ENCODE measurements at places on chromosomes 1 and 21. TPM values are rescaled to one million over a fixed set of nuclear protein-coding genes. Genes with fewer than 3 reads are reported as not detected.
A peak's percentile ranks its signal among the peaks of the same experiment; 100 is the strongest.

- DNase-seq: peak; percentile 73
These were observed at the start of gene PHLDA3 for GRCh38 chr1:201468844-201469644. TSS of gene PHLDA3 (minus strand) at chr1:201469188. CDS start at chr1:201468786, 402 bp downstream.

GRCh38 chr1:193555662-193556441 lies 369.4 kb upstream of the B3GALT2 start:
- DNase-seq: no peak

DNA sequence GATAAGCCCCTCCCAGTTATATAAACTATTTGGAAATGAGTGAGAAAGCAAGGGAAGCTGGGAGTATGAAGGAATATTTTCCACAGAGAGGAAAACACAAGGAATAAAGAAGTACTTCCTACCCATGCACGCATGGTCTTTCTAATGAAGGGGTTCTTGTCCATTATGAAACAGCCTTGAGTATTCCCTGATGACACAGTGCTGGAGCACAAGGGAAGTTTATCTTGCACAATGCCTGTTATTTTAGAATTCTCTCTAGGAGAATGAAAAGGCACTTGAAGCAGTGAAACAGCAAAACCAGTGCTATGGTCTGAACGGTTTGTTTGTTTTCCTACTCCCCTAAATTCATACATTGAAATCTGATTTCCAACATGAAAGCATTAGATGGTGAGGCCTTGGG lies 38.6 kb upstream of the ADAMTS1 start:
- no peak for DNase-seq

DNA sequence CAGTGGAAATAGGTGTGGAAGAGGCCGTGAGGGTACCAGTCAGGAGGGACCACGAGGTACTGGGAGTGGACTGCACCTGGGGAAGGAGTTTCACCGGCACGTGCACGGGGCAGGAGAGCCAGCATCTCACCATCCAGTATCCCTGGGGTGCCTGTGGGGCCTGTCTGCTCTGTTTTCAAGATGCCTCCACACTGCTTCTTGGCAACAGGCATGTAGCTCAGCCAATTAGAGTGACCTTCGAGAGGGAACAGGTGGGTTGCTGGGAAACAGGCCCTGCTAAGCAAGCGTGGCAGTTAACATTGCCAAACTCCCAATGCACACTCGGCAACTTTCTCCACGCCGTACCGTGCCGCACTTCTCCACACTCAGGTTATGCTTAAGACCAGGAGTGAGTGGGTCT lies 17.7 kb downstream of the KCNC4 start:
- DNase-seq: no peak

- DNase-seq: no peak
These were observed 1.3 kb upstream of the UBE4B start for GRCh38 chr1:10031461-10031860.

- no peak for DNase-seq
These were observed 29.3 kb downstream of the SLC9C2 start for GRCh38 chr1:173573596-173573995.

- no peak for DNase-seq
These were observed 49.7 kb downstream of the PBX1 start for GRCh38 chr1:164608651-164609057.

- no peak for DNase-seq
These were observed 125.9 kb downstream of the RHOU start for GRCh38 chr1:228860911-228861831.

- DNase-seq: no peak
These were observed 110.9 kb downstream of the TOMM20 start for GRCh38 chr1:235017719-235018118.

- DNase-seq: peak; percentile 61
These were observed 29.6 kb upstream of the AGL start for GRCh38 chr1:99820546-99820945.

- no peak for DNase-seq
These were observed 30.1 kb downstream of the OLFML3 start for GRCh38 chr1:114009393-114009792.

GRCh38 chr21:30818837-30819610 lies 6.0 kb upstream of the KRTAP8-1 start:
- DNase-seq: no peak

- DNase-seq: no peak
These were observed 187.8 kb downstream of the ETS2 start for GRCh38 chr21:38993561-38993960.

DNA sequence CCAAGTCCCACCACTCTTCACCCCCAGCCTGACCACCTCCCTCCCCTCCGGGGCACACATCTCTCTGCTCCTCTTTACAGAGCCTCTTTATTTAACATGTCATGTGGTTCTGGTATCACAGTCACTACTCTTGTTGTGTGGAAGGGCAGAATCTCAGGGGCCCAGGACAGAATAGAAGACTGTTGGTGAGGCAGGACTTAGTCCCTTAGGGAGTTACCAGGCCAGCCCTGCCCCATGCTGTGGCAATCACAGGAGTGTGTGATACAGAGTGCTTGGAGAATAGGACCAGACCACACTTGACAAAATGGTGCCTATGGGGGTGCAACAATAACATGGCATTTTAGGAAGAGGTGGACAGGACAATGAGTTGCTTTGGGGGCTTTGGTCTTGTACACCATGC lies 43.0 kb upstream of the CRNN start:
- DNase-seq: no peak

- no peak for DNase-seq
These were observed 317.0 kb downstream of the HHAT start for GRCh38 chr1:210645582-210646257.

GRCh38 chr1:31383967-31384366 lies 11.1 kb upstream of the FABP3 start:
- no peak for DNase-seq

GRCh38 chr21:20943561-20943997 lies 54.6 kb upstream of the NCAM2 start:
- DNase-seq: no peak

- peak; percentile 62 for DNase-seq
These were observed 64.9 kb downstream of the TMEM53 start for GRCh38 chr1:44609412-44609767.

GRCh38 chr1:9687874-9688582 lies 36.5 kb downstream of the PIK3CD start:
- DNase-seq: no peak

- DNase-seq: no peak
These were observed 49.1 kb upstream of the CCDC27 start for GRCh38 chr1:3702990-3703728.

- no peak for DNase-seq
These were observed 13.3 kb downstream of the FAM151A start for GRCh38 chr1:54610048-54610447.

DNA sequence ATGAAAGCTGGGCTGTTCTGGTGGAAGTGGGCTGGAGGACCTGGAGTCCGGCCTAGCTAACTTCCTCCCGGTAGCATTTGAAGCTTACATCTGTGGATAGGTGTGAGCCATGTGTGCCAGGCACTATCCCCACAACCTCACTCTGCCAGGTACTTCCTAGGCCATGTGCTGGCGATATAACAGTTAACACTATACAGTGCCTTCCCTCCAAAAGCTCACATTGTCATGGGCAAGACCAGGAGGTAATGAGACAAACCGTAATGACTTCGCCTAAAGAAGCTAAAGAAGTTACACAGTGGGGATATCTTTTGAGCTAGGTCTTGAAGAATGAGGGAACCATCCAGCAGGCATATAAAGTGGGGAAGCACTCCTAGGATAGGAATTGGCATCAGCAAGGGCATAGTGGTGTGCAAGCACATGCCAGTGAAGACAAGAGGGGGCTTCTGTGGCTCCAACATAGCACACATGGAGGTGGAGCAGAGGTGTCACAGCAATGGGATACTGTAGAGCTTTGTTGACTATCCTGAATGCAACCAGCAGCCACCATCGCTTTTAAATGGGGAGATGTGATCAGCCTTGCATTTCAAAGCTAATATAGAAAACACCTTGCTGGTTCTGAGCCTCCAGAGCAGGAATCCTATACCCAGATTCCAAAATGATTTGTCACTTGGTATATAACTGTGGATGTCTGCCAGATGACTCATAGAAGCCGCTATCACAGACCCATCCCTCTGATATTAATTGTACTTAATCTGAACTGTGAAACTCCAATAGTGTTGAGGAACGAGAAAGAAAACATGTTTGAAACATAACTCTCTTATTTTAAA lies 466.3 kb downstream of the LMO4 start:
- DNase-seq: no peak

- DNase-seq: no peak
These were observed 28.7 kb upstream of the SLC2A5 start for GRCh38 chr1:9097947-9098705.

DNA sequence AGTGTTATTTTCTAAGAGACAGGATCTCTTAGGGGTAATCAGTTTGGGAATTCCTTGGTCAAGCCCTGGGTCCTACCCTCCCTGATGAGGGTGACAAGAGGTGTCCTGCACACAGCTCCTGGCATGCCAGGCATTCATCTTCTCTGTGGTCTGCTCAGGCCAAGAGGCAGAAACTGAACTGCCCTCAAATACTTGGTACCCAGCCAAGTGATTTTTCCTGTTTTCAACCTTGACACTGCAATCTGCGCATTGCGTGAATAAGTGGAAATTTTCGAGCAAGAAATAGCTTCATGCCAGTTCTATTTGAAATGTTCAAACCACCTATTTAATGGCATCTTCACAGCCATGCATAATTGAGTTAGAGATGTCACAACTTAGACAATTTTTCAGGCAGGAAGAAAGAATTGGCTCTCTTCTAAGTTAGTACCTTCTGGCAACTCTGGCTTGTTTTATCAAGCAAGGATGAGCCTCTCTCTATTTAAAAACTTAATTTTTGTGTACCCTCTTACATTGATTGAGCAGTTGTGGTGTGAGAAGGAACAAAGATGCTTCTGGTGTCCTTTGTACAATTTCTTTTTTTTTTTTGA lies 27.0 kb downstream of the DNM3 start:
- no peak for DNase-seq

DNA sequence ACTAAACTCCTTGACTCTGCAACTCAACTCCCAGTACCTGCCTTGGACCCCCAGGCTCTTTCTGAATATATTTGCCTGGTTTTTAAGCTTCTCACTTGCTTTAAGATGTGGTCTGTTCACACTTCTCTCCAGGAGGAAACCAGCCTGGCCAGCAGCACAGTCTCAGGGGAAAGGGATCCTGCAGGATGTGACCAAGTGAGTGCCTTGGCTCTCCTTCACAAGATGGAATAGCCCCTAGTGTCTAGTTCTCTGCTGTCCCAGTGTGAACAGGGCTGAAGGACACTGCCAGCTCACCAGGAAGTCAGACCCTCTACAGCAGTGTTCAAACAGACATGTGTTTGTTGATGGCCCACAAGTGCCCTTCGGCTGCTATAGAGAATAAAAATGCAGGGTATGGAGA lies 32.9 kb downstream of the CD244 start:
- DNase-seq: no peak

- no peak for DNase-seq
These were observed 9.2 kb downstream of the POU3F1 start for GRCh38 chr1:38037221-38037939.

GRCh38 chr21:34807881-34808568 lies 139.2 kb downstream of the CLIC6 start:
- DNase-seq: peak; percentile 87

DNA sequence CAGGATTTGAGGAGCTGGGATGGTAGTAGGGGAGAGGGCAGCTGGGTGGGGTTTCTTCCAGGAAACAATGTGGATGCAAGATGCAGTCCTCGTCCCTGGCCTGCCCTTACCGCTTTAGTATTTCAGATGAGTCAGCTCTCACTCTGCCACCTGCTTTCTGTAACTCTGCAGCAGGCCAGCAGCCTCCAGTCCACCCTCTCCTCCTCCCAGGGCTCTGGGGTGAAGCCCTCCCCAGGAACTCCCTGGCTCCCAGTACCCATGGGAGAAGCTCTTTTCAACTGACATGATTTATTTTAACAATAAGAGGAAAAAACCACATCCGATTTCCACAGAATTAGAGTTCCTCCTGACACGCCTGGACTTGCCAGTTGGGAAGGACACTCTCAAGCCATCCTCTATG lies 39.0 kb upstream of the IL20 start:
- DNase-seq: no peak

DNA sequence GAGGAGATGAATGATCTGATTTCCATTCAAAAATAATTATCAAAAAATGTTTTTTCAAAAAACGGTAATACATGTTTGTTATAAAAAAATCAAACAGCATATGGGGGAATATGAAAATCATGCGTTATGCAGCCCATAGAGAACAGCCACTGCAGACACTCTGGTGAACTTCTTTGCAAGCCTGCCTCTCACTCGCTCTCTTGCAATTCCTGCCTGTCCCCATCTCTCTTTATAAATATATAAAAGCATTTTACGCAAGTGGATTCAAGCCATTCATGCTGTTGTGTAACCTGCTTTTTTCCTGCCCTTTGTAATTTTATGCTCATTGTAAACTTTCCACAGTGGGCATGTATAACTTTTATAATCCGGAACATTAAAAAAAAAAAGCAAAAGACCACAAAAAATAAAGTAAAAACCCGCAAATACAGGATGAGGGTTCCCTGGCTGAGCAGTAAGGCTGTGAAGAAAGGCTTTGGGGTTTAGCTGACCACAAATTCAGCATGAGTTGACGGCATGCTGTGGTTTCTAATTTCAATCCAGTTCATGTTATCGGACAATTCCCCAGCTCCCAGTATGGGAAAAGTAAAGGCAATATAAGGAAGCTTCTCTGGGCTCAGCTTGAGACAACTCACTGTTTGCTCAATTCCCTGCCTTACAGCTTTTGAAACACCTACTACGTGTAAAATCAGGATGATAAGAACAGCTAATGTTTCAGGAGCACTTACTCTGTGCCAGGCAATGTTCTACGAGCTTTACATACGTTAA lies 52.8 kb upstream of the ZBTB40 start:
- no peak for DNase-seq

DNA sequence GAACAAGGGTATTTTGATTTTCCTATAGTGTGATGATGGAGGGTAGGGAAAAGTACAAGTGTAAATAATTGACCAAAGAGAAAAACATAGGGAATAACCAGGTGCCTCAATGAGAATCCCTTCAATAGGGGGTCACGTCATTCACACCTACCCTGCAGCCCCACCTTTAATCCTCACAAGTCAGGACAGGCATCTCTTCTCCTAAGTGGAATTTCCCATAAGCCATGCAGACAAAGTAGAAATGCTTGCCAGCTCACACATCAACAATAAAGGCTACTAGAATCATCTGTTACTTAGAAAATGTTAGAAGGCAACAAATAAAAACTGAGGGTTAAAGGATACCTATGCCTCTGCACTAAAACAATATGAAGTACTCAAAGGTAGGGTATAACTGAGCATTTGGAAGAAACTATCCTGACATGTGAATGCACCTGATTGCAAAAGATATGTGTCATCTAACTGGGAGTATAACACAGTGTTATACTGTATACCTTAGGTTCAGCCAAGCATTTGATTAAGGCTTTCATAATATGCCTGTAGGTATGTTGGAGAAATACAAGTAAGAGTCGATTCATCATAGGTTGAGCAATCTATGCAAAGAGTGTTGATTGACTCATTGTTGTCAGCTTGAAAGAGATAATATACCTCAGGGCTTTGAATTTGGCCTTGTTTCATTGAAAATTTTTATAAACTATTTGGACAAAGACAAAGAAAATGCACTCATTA lies 32.4 kb upstream of the ATP1A1 start:
- DNase-seq: no peak

The MROH9 gene
- not detected for total RNA-seq

The MROH7 gene
- 0.11 TPM for total RNA-seq

The UMODL1 gene
- total RNA-seq: not detected

The COL8A2 gene
- total RNA-seq: 0.83 TPM

The IRF6 gene
- total RNA-seq: 1.2 TPM

The CDK18 gene
- total RNA-seq: 10.4 TPM

The GPR37L1 gene
- not detected for total RNA-seq

The ESRRG gene
- not detected for total RNA-seq

The TMEM52 gene
- 2.2 TPM for total RNA-seq

The SPATA1 gene
- 3.0 TPM for total RNA-seq

The GJA4 gene
- total RNA-seq: not detected

The ADARB1 gene
- 37.1 TPM for total RNA-seq

The RORC gene
- 1.3 TPM for total RNA-seq

Measured in activated CD8-positive, alpha-beta T cell treated with anti-CD3 and anti-CD28 coated beads for 36 hours (primary cell).